ENCODE measurements at places on chromosomes 1 and 21.

- peak; percentile 92 for DNase-seq
These were observed at the start of gene WLS for GRCh38 chr1:68232289-68233148. Gene WLS, minus strand, starts transcription at chr1:68232523. Its CDS starts 224 bp downstream, at chr1:68232299.

DNA sequence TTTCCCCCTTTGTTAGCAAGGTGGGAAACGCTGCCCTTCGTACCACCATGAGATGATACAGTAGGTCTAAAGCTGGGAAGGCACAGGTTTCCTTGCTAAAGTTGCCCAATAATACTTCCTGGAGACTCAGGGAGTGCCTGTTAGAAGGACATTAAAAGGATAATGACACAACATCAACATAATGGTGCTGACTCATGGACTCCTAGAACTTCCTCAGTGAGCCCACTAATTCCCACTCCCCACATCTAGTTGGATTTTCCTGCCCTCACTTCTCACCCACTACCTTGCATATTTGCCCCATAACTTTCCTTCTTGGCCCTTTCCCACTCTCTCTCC is 17.5 kb downstream of the CFAP45 start:
- DNase-seq: no peak

- no peak for DNase-seq
These were observed 185.8 kb downstream of the MRPL39 start for GRCh38 chr21:25421321-25422028.

- DNase-seq: no peak
These were observed 104.4 kb downstream of the TM2D1 start for GRCh38 chr1:61620536-61620935.

- DNase-seq: no peak
These were observed 100.9 kb downstream of the DDX20 start for GRCh38 chr1:111856411-111857185.
